ENCODE measurements at places on chromosomes 1 and 21. TPM values are rescaled to one million over a fixed set of nuclear protein-coding genes. Genes with fewer than 3 reads are reported as not detected.

DNAI4 gene
- 1.5 TPM for total RNA-seq

LCE1E gene
- not detected for total RNA-seq

LCE1A gene
- total RNA-seq = not detected

RPTN gene
- total RNA-seq = not detected
